ENCODE measurements at places on chromosomes 3 and 15.

- no peak for DNase-seq
These were observed 11.2 kb downstream of the APBA2 start for GRCh38 chr15:28896951-28897350.

DNA sequence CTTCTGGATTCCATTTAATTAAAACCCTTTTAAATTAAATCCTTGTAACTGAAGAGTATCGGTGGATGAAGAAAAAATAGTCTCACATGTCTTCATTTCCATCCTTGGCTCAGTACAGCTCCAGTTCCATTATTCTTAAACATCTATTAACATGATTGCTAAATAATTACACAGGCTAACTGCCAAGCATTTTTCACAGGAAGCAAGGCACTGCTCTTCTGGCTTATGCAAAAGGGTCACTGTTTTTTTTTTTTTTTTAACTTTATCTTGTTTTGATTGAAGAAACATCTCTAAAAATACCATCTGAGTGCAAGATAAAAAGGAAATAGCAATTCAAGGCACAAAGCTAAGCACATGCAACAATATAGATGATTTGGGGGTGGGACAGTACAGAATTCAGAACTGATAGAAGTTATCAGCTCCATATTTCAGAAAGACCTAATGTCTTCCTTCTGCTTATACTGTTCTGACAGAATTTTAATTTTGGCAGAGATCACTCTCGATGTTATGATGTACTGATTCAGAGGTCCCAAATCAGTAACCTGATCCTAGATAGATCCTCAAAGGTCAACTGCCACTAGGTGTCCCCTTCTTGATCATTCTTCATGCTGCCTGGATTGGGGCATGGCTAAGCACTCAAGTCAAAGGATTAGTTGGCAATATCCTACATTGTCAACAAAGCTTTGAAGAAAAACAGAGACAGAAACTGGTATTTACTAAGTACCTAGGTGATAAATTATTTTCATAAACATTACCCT, 57.8 kb upstream of the ACTC1 start:
- DNase-seq = no peak

GRCh38 chr15:83658430-83659416, 4.8 kb downstream of the ADAMTSL3 start:
- no peak for DNase-seq

GRCh38 chr15:31278544-31279220, 48.0 kb upstream of the KLF13 start:
- DNase-seq = no peak

- DNase-seq = no peak
These were observed 241.7 kb downstream of the FEZF2 start for GRCh38 chr3:62131620-62132019.

- no peak for DNase-seq
These were observed 85.4 kb downstream of the SMAD6 start for GRCh38 chr15:66787489-66787871.

GRCh38 chr3:190169877-190170276, 49.2 kb upstream of the P3H2 start:
- DNase-seq = no peak

- no peak for DNase-seq
These were observed 65.8 kb downstream of the MYO5A start for GRCh38 chr15:52462806-52463360.

GRCh38 chr3:195085356-195086130, 185.4 kb downstream of the XXYLT1 start:
- DNase-seq = no peak

GRCh38 chr3:141928631-141929270, 52.3 kb downstream of the ATP1B3 start:
- DNase-seq = no peak

DNA sequence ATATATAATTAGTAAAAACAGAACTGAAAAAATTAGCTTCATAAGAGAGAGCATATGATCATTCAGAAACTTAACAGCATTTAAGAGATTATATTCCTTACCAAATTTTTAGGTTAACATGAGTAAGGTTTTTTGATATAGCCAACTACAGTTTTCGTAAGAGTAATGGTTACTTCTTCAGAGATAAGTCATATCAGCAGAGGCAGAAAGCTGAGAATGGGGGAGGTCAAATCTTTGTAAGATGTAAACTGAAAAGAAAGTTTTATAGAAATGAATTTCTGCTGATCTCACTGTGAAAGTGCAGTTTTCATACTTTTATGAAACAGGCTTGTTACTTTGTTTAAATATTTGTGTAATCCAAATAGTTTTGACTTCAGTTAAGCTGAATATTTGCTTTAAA, 193.3 kb downstream of the ZBTB20 start:
- DNase-seq = no peak

DNA sequence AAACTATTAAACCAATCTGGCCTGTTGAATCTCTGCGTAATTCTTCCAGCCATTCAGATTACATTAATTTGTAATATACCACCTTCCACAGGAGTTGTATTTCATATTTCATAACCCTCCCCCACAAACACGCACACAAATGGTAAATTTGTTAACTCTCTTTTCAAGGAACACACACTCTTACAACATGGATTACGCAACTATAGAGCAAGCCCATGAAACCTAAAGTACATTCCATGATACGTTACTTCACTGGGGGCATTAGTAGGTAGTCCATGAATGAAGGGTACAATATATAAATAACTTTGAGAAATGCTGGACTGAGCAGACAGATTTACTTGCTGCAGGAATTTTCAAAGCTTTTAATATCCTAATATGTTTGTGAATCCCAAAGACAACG, 65.0 kb downstream of the TRIM69 start:
- no peak for DNase-seq

DNA sequence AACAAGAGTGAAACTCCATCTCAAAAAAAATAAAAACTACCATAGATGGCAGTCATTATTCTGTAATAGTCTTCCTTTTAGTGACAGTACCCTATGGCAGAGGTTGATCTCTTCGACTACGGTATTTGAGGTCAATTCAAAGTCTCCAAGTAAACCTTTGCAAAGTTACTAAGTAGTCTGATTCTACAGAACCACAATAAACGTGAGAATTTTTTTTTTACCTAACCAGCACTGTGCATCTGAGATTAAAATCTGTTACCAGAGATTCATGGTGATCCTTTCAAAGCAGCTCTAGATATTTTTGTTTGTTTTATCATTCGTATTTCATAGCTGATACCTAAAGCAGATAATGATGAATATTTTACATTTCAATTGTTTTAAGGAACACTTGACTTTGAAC, 86.6 kb upstream of the CHD2 start:
- no peak for DNase-seq

DNA sequence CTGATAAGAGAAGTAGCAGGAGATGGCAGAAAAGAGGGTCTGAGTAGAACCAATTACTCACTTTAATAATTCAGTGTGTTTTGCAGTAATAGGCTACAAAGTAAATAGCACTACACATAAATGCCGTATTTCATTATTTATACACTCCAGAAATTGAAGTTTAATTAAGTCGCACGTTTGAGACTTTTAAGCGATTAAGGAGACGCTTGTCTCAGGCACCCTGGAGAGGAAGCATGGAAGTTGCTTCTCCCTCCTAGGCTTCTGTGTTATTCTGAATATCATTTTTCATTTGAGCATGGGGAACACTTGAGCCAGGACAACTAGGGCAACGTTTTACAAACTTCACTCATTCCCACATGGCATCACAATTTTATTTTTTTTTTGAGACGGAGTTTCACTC, 12.2 kb downstream of the GXYLT2 start:
- no peak for DNase-seq

- no peak for DNase-seq
These were observed 31.5 kb upstream of the KY start for GRCh38 chr3:134682196-134682880.

DNA sequence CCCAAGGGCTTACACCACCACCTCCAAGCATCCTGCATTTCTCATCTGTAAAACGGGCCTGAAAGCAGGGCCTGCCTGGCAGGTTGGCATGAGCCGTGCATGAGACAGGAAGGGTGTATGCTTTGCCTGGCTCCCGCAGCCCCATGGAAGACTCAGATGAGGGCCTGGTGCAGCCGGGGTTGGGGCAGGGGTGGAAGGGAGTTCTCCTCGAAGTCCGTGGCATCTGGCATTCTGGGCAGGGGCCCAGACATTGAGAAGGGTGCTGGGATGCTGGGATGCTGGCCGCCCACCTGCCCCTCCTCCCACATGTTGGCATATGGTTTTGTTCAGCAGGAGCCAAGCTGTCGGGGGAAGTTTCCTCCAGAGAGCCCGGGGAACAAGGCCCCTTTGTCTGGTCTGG, 13.0 kb upstream of the FBLN2 start:
- DNase-seq = no peak

DNA sequence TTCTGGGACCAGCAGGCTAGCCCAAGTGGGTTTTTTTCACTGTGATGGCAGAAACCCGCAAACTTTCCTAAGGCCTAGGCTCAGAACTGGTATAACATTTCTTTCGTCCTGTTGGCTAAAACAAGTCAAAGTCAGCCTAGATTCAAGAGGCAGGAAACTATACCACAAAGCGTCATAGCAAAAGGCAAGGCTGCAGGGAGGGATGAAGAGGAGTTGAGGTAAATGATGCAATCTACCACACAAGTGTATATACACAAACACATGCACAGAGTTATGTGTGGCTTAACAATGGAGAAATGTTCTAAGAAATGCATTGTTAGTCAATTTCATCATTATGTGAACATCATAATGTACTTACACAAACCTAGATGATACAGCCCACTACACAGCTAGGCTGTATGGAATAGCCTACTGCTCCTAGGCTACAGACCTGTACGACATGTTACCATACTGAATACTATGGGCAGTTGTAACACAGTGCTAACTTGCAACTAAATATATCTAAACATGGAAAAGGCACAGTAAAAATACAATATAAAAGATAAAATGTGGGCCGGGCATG, 225.6 kb downstream of the TBL1XR1 start:
- no peak for DNase-seq

- no peak for DNase-seq
These were observed 97.2 kb downstream of the SEMA5B start for GRCh38 chr3:122930063-122930997.

DNA sequence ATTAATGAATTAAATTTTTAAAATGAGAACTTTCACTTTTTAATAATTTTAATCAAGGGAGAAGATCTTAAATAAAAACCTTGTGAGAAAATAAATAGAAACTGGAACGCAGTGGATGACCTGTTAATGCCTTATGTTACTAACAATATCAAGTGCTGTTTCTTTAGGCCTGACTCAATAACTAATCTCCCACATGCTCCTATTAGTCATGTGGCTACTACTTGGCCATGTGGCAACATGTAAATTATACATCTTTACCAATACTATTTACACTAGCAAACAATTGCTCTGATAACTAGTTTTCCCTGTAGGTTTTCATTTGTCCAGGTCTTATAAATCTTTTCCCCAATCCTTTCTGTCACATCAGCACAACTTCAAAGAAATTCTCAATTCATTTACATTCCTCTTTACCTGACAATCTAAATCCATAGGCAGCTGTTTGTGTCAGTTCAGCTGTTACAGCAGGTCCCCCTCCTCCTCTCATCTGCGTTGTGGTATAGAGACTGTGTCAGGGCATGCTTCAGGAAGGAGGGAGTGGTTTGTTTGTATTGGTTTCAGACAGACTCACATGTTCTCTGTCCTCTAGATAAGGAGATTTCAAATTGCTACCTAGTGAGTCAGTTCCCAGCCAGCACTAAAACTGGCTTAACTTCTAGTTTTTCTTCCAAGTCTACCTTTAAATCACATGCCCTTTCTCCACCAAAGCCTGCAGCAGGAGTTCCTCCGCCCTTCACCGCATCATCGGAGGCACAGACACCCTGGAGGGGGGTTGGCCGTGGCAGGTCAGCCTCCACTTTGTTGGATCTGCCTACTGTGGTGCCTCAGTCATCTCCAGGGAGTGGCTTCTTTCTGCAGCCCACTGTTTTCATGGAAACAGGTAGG, 11.3 kb upstream of the C3orf52 start:
- DNase-seq = no peak

All from activated CD4-positive, alpha-beta T cell treated with anti-CD3 and anti-CD28 coated beads, Interleukin-2, amount 50 U/mL, for 24 hours (primary cell).